Activated naive CD4-positive, alpha-beta T cell treated with anti-CD3 and anti-CD28 coated beads for 36 hours (primary cell): ENCODE measurements at places on chromosomes 4 and X.

GRCh38 chrX:133229361-133229760 lies 11.2 kb upstream of the TFDP3 start:
- no peak for DNase-seq

DNA sequence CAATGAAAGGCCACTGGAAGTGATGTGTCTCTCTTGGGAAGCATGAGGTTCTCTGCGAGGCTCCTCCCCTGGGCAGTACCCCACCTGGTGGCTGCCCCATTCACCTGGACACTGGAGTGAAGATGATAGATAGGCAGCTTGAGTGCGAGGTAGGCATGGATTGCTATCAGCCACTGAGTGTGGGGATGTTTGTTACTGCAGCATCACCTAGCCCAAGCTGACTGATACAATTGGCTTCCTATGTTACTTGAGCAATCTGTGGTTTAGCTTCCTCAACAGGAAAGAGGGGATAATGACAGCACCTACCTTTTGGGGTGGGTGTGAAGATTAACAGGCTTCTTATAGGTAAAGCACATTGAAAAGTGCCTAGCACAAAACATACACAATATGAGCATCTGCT lies 30.8 kb downstream of the ADRA2C start:
- DNase-seq, result no peak

DNA sequence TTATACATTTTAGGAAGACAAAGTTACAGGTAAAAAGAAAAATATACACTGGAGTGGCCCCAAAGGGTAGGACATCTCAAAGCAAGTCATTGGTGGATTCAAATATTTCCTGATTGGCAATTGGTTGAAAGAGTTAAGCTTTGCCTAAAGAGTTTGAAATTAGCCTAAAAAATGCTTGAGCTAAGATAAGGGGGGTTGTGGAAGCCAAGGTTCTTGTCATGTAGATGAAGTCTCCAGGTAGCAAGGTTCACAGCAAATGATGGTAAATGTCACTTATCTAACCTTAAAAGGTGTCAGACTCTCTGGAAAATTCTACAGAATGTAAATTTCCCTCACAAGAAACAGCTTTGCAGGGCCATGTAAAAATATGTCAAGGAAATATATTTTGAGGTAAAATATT lies 596.7 kb downstream of the FAT4 start:
- no peak for DNase-seq

- no peak for DNase-seq
Measured at GRCh38 chr4:94169803-94170372, 37.8 kb upstream of the SMARCAD1 start.

DNA sequence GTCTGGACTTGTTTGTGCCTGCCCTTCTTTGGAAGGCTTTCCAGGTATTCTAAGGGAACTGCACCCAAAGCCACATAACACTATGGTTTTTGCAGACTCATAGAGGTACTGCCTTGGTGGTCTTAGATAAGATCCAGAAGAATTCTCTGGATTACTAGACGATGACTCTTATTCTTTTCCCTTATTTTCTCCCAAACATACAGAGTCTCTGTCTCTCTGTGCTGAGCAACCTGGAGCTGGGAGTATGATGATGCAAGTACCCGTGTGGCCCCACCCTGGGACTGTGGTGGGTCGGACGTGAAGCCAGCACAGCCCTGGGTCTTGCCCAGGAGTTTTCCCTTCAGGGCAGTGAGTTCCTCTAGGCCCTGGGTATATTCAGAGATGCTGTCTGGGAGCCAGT lies 1342.4 kb upstream of the TENM3 start:
- no peak for DNase-seq

- DNase-seq, result no peak
Measured at GRCh38 chrX:41824551-41824950, 98.8 kb downstream of the CASK start.

- DNase-seq, result no peak
Measured at GRCh38 chr4:117001077-117001476, 84.3 kb downstream of the TRAM1L1 start.

GRCh38 chrX:150680974-150681373 lies 12.2 kb upstream of the MTMR1 start:
- peak; percentile 45 for DNase-seq

GRCh38 chr4:85149676-85150075 lies 183.2 kb upstream of the WDFY3 start:
- DNase-seq, result no peak

- no peak for DNase-seq
Measured at GRCh38 chr4:2136726-2137125, 77.6 kb downstream of the NAT8L start.

- DNase-seq, result no peak
Measured at GRCh38 chrX:121754301-121754700, 706.9 kb downstream of the GLUD2 start.

- DNase-seq, result no peak
Measured at GRCh38 chr4:80532674-80533333, 197.3 kb downstream of the CFAP299 start.
